Left lung (tissue), 14 donors: ENCODE measurements at places on chromosomes 12 and 14. TPM values are rescaled to one million over a fixed set of nuclear protein-coding genes. Genes with fewer than 3 reads are reported as not detected.

The C14orf119 gene
- total RNA-seq: 67.6 TPM

The TAS2R50 gene
- 1.0 TPM for total RNA-seq

The NXPH4 gene
- total RNA-seq: 1.0 TPM

The PLEKHD1 gene
- total RNA-seq: 0.61 TPM

The KRT73 gene
- not detected for total RNA-seq

The ATP5F1B gene
- 487 TPM for total RNA-seq

The CLBA1 gene
- 8.5 TPM for total RNA-seq

The TDRD9 gene
- total RNA-seq: 9.1 TPM

The PRIM1 gene
- total RNA-seq: 7.2 TPM

The USP44 gene
- total RNA-seq: 11.3 TPM

The RNASE7 gene
- not detected for total RNA-seq

The RNF212B gene
- not detected for total RNA-seq

The DPPA3 gene
- not detected for total RNA-seq

The MSRB3 gene
- total RNA-seq: 48.4 TPM

The SERPINA10 gene
- total RNA-seq: not detected

The CACNA2D4 gene
- 6.5 TPM for total RNA-seq

The PPP2R3C gene
- 32.5 TPM for total RNA-seq

- peak; percentile 82 for DNase-seq
Observed at GRCh38 chr12:12432364-12432763, 75.5 kb downstream of the BORCS5 start.

- no peak for DNase-seq
Observed at GRCh38 chr14:59101476-59101875, 87.0 kb upstream of the DAAM1 start.

DNA sequence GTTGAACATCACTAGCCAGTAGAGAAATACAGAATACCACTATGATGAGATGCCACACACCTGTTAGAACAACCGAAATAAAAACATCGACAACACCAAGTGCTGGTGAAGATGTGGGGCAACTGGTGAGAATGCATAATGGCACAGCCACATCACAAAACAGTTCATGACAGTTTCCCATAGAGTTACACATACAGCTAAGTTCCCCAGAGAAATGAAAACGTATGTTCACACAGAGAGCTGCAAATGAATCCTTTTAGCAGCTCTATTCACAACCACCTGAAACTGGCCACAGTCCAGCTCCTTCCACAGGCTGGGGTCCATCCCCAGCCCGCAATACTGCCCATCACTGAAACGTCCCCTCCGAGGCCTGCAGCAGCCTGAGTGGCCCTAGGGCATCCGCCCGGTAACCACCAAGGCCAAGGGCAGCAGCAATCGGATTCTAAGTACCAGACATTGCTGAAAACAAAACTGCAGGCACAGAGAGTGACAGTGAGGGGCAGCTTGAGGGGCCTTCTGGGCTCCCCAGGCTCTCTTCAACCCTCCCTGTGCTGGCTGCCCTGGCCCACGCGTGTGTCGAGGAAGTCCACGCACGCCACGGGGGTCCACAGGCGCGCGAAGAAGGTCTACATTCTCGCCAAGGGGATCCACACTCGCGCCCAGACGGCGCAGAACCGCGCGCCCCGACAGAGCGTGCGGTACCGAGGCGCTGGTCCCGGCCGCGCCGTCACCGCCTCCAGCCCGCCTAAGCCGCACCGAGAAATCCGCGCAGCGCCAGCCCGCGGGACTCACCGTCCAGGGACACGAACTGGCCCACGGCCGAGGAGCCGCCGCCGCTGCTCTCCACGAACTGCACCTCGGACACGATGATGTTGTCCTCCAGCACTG is 903 bp downstream of the BRF1 start:
- no peak for DNase-seq

- no peak for DNase-seq
Observed at GRCh38 chr14:73851000-73851399, 631 bp upstream of the PTGR2 start.

DNA sequence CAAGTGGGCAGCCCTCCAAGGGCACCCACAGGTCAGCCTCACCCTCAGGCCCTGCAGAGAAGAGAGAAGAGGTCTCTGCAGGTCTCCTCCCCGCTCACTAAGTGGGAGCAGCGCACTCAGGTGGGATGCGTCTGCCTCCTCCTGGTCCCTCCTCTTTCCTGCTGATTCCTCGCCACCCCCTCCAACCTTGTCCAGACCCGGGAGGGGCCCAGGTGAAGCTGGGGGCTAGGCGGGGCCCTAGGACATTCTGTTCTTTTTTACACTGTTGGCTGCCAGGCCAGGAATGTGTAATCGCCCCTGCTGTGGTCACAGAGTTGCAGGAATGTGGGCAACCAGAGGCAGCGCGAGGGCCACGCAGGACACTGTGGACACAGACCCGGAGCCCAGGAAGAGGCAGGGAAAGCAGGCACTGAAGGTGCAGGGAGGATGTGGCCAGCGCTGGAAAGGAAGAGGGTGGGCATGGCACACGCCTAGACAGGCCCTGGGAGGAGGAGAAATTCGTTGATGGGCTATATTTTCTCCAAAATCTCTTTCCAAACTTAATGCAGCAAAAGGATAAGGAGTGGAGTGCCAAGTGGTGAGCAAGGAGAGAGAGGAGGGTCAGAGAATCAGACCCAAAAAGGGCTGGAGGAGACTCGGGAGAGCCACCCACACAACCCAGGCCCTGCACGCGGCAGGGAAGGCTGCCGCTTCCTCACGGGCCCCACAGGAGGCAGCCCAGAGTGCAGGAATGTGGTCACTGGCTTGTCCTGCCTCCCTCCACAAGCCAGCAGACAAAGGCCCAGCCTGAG is 911 bp upstream of the SCNN1A start:
- peak; percentile 89 for DNase-seq

GRCh38 chr12:57146961-57147944 is at the start of gene LRP1-AS:
TSS of gene LRP1-AS (minus strand) at chr12:57147619.
- no peak for DNase-seq

- DNase-seq: no peak
Observed at GRCh38 chr12:110668480-110669192, 20.3 kb downstream of the HVCN1 start.

DNA sequence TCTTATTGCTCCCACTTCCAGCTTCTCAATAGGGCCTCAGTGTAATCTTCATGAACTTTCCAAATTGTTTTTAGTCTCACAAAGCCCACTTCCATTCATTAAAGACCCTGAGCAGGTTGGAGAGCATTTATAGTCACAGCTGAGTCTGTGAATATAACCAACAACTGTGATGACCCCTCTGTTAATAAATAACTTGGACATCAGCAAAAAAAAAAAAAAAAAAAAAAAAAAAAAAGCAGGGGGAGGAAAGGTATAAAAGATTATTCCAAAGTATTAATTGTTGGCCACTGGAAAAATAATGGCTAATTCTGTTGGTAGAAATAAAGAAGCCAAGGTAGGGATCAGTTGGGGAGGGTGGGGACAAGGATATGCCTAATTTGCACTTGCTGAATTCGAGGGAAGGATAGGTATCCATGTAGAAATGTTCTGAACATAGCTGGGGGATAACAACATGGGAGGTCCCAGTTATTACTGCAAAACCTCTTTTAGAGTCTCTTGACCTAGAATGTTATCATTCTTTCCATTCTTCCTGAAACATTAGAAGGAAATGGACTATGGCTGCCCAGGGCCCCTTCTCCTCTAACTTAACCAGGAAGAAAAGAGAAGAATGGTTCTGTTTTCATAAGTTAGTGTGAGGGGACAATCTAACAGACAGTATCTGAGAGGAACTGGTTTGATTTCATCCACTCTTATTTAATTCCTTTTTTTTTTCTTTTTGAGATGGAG is 56.5 kb downstream of the SAMD4A start:
- DNase-seq: no peak

GRCh38 chr12:969821-970220 is 20.3 kb upstream of the RAD52 start:
- no peak for DNase-seq

DNA sequence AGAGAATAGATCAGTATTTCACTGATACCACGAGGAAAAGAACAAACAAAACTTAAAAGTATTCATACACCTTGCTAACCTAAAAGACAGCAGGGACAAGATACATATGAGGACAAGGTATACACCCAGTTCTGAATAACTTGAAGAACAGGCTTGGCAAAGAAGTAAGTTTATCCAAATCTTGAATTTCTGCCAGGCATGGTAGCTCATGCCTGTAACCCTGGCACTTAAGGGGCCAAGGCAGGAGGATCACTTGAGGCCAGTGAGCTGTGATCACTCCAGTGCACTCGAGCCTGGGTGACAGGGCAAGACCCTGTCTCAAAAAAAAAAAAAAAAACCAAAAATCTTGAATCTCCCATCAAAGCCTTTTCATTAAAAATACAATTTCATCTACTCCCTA is 25.0 kb downstream of the EIF2S1 start:
- DNase-seq: no peak

GRCh38 chr12:108955225-108955835 is 65.5 kb downstream of the SVOP start:
- DNase-seq: peak; percentile 5

DNA sequence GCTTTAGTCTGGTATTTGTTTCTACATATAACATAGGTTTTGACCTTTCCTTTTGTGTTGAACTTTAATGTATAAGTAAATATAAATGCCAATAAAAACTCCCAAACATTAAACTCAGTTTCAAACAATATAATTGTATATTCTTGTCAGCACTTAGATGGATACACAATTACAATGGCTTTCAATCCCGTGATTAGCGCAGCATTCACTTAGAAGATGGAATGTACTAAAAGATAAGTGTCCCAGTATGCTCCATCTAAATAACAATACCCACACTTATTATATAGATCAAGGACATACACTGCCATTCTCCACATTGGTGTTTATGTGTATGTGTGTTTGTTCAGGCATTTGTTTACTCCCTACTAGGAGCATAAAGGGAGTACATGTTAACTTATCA is 193.1 kb downstream of the SOX5 start:
- no peak for DNase-seq

DNA sequence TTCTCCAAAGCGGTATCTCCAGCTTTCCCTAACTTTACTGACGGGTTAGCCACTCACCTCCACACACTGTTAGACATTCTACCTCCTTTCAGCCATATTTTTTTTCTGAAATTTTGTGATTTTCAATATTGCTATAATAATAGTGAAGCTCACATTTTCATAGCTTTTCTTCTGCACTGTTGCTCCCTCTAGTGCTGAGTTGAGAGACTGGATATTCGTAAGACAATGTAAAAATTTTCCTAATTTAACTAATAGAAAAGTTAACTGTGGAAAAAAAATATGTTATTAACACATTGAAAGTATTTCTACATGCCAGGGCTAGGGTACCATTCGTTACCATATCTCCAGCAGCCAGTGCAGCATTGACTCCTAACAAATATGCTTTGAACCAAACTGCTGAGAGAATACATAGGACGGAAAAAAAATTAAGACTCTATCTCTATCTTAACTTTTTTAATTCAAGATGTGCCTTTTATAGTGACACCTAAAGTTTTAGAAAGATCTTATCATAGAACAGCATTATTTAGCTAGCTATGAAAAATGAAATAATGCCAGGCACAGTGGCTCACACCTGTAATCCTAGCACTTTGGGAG is 48.7 kb upstream of the ABCC9 start:
- DNase-seq: no peak

- DNase-seq: no peak
Observed at GRCh38 chr12:1473418-1473817, 121.0 kb downstream of the FBXL14 start.

- no peak for DNase-seq
Observed at GRCh38 chr12:31896514-31897039, 62.6 kb upstream of the RESF1 start.

GRCh38 chr14:31487886-31488285 is at the start of gene GPR33:
TSS of gene GPR33 (minus strand) at chr14:31488039. CDS start at chr14:31483965, 4,074 bp downstream.
- DNase-seq: no peak

DNA sequence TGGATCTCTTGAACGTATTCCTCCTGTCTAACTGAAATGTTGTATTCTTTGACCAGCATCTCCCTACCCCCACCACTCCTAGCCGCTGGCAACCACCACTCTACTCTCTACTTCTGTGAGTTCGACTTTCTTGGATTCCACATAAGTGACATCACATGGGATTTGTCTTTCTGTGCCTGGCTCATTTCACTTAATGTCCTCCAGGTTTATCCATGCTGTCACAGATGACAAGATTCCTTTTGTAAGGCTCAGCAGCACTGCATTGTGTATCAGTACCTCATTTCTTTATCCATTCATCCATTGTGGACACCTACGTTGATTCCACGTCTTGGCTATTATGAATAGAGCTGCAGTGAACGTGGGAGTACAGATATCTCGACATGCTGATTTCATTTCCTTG is 10.5 kb downstream of the PRKAB1 start:
- DNase-seq: no peak

DNA sequence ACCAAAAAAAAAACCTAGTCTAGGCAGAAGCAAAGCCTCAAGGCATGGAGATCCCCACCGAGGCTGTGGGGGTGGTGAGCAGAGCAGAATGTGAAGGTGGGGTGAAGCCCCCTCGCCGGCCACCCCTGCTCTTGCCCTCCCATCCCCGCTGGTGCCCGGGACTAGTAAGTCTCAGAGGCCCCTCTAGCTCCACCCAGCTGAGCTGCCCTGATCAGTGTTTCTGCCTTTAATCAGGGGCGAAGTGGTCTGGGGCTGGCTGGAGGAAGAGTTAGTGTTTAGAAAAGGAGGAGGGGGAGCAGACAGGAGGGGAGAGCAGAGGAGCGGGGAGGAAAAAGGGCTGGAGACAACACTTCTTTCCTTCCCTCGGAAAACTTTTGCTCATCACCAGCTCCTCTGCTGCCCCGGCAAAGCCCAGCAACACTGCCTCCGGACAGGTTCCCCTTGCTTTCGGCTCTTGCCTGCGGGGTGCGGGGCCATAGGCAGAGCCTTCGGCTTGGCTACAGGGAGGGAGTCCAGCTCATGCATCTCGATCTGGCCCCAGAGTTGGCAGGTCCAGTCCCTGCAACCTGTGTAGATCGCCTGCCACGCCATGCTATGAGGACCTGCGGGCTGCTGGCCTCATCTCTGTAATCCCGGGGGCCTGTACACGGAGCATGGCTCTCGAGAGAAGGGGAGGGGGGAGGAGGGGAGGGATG is 3.4 kb upstream of the DLK1 start:
- no peak for DNase-seq

DNA sequence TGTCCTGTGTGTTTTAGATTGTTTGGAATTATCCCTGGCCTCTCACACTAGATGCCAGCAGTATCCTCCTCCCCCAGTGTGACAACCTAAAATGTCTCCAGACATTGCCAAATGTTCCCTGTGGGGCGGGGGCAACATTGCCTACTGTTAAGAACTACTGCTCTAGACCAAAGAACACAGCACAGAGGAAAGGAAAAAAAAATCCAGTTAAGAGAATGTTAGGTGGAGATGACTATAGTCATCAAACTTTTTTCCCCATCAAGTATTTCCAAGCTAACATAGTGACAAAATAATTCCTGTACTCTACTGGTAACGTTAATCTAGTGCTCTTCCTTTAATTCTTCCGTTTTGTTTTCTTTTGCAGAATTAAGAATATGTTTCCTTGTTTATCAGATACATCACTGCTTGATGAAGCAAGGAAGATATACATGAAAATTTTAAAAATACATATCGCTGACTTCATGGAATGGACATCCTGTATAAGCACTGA is 3.5 kb downstream of the CDKN1B start:
- no peak for DNase-seq

- no peak for DNase-seq
Observed at GRCh38 chr14:55756557-55756956, 176.6 kb downstream of the KTN1 start.

GRCh38 chr12:79557690-79558315 is 133.0 kb downstream of the PAWR start:
- no peak for DNase-seq

GRCh38 chr12:18428416-18428815 is 167.1 kb downstream of the PIK3C2G start:
- DNase-seq: no peak

- peak; percentile 83 for DNase-seq
Observed at GRCh38 chr14:104206281-104206904, 68.0 kb downstream of the KIF26A start.
